ENCODE measurements at places on chromosomes 6 and 20.

GRCh38 chr20:29876911-29877285, 1380.6 kb upstream of the DEFB115 start:
- DNase-seq = no peak

DNA sequence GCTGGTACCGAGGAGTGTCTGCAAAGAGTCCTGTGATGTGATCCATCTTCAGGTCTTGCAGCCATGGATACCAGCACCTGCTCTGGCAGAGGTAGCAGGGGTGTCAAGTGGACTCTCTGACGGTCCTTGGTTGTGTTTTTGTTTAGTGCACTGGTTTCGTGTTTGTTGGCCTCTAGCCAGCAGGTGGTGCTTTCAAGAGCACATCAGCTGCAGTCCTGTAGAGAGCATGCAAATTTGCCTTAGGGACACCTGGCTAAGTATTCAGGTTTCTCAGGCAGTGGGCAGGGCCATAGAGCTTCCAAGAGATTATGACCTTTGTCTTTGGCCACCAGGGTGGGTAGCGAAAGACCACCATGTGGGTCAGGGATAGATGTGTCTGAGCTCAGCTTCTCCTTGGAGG, 14.5 kb upstream of the RGS17 start:
- DNase-seq = peak; percentile 90

DNA sequence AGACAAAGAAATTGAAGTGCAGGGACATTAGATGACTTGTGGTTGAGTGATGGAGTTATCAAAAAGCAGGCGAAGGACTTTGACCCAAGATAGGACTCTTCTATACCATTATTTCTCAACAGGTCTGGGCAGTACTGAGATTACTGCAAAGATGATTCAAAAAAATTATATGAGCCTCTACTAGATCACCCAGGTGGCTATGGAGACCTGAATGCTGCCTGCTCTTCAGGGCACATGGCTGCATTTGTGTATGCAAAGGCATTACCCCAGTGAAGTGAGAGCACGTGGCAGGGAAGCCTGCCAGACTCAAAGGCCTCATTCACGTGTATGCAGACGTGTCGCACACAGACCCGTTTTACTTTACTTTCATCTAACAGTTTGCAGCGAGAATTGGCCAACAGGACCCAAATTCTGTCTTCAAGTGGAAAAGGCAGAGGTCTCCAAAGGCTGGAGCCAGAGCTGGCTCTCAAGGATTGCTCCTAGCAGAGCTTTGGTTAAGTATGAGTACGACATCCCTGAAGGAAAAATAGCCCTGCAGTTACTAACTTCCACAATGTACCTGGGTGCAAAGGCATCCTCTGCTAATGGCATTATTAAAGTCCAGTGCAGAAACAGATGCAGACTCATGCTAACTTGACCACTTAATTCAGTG, 113.8 kb upstream of the ARMC2 start:
- no peak for DNase-seq

- DNase-seq = no peak
Observed at GRCh38 chr20:5171790-5172164, 45.0 kb downstream of the CDS2 start.

- no peak for DNase-seq
Observed at GRCh38 chr6:159758031-159759001, 3.5 kb upstream of the ACAT2 start.

- no peak for DNase-seq
Observed at GRCh38 chr6:43489277-43490072, 12.1 kb downstream of the TJAP1 start.

DNA sequence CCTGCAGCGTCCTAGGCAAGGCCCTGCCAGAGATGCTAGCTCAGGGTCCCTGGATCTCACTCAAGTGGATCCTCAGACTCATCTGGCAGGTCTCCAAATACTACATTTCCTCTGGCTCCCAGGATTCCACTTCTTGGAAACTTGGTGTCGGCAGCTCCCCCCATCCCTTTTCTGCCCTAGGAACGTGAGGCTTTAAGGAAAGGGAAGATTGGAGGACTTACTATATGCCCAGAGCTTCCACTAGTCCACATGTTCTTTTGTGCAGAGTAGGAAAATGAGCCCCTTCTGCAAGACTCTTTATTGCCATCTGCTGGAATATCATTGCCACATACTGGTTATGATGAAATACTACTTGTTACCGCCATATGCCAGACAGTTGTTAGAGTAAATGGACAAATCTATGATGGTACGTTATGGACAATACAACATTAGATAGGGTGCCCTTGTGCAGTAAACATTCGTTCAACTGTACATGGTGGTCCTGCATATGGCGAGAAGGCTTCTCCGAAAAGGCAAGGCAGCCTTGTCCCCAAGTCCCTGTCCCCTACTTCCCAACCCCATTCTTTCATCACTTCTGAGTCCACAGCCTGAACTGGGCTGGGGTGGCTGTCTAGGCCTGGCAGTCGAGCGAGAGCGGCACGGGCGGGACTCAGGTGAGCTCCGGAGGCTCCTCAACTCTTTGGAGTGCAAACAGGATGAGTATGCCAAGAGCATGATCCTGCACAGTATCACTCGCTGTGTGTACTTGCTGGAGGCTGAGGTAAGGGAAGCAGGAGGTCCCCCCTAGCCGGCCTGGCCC, 780 bp downstream of the ARMC12 start:
- peak; percentile 64 for DNase-seq

- DNase-seq = no peak
Observed at GRCh38 chr6:166970776-166971175, 14.4 kb upstream of the RNASET2 start.

DNA sequence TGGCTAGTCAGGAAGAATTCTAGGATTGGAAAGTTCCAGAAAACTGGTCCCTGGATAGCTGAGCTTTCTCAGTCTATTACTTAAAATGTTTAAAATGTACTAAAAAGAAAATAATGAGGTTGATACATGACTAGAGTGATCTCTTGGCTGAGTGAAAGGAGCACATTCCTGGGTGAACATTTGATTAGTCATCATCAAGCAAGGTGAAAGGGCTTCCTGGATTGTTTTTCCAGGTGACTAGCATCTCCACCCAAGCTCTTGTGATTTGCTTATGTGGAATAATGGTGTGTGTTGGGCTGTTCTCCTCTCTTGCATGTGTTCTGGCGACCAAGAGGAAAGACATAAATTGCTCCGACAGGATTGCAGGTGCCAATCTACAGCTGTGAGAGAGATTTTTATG, 42.9 kb downstream of the PKIB start:
- no peak for DNase-seq

GRCh38 chr20:47606983-47607613, 105.4 kb downstream of the NCOA3 start:
- no peak for DNase-seq

DNA sequence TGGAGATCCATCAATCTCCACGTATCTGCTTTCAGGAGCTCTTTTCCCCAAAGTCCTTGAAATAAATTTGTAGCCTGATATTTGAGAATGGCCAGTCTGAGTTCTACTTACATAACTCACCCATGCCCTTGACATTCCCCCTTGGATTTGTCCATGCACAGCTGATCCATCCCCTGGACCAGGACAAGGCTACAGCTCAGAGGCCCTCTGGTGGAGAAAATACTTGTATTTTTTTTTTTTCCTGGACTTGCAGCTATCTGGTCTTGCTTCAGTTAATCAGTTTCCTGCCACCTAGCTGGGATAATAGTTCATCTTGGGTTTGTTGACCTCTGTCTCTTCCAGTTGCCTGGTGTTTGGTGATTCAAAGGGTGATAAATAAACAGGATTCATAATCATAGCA, 467.6 kb downstream of the DHX35 start:
- DNase-seq = peak; percentile 21

GRCh38 chr20:19423900-19424620, 211.6 kb downstream of the SLC24A3 start:
- DNase-seq = no peak

DNA sequence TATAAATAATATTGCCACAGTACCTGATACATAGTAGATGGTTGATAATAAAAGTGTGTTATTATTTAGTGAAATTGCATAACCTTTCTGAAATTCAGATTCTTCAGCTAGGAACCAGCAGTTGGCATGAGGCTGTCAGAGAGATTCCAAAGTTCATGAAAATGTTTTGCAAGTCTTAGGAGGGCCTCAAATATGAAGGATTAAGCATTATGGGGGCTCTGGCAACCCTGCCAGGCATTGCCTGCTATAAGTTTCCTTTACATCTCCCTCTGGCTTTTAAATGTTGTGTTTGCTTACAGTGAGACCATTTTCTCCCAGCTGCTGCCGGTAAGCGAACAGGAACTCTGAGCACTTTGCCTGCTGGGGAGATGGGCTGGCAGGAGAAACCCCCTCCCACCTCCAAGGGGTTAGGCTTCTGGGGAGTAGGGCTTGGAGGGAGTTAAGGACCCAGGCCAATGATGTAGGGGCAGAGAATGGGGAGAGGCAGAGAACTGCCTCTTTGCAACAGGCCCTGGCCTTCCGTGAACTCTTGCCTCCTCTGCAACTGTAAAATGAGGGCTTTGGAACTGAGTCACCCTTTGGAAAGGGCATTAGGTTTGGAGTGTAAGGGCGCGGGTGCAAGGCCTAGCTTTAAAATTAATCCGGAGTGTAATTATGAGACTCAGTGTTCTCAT, 33.2 kb upstream of the KIF3B start:
- DNase-seq = no peak

DNA sequence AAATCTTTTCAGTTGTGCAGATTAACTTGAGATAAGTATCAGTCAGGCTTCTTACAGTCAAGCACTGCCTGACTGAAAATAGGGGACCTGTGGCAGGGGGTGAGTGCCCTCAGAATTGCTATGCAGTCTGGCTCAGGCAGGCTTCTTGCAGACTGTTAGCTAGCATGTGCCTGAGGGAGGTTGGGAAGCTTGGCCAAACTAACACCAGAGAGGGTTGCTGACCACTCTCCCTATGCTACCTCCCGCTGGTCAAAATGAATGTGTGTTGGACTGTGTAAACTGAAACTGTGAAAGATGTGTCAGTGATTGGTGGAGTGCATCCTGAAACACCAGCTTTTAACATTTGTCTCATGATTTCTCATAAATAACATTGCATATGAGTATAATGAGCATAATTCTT, 622.3 kb upstream of the IMPG1 start:
- no peak for DNase-seq

GRCh38 chr6:41643899-41644269, 5.6 kb downstream of the MDFI start:
- DNase-seq = no peak

- no peak for DNase-seq
Observed at GRCh38 chr6:134954272-134955000, 4.5 kb upstream of the ALDH8A1 start.

DNA sequence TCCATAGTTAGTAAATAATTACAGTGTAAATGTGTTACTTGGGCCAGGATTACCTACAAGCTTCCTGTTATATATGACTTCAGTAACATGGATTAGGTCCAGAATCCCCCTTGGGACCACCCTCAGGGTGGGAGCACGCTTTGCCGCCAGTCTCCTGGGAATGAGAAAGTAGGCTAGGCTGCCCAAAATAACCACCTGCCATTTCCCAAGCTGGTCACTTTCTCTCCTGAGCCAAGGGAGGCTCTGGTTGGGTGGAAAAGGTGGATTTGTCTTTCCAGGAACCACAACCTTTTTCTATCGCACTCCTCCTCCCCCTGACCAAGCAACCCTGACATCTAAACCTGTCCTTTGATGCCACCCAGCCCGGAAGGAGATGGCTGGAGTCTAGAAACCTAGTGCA, 9.6 kb upstream of the RIMS4 start:
- DNase-seq = no peak

GRCh38 chr6:40520678-40521077, 66.5 kb downstream of the LRFN2 start:
- peak; percentile 64 for DNase-seq

DNA sequence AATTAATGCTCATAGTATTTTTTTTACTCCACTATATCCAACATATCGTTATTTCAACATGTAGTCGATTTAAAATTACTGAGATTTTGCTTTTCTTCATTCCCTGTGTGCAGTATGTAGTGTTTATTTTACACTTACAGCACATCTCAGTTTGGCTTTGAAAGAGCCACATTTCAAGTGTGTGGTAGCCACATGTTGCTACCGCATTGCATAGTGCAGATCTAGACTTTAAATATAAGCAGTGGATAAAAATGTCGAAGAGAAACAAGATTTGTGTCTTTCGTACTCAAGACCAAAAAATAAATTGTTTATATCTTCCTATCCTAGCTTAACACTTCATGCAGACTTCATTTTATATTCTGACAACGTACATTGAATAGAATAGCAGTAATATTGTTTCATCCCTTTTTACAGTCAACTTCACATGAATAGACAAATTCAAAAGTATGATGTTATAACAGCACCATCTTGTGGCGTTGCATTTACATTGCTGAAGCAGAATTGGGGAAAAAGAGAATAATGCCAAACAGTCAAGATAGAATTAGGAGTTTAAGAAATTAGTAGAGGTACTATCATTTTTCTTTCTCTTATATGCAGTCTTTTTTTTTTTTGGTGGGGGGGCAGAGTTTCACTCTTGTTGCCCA, 29.9 kb downstream of the FBXO5 start:
- DNase-seq = peak; percentile 21

GRCh38 chr20:20095114-20095872, 43.0 kb downstream of the CFAP61 start:
- no peak for DNase-seq

DNA sequence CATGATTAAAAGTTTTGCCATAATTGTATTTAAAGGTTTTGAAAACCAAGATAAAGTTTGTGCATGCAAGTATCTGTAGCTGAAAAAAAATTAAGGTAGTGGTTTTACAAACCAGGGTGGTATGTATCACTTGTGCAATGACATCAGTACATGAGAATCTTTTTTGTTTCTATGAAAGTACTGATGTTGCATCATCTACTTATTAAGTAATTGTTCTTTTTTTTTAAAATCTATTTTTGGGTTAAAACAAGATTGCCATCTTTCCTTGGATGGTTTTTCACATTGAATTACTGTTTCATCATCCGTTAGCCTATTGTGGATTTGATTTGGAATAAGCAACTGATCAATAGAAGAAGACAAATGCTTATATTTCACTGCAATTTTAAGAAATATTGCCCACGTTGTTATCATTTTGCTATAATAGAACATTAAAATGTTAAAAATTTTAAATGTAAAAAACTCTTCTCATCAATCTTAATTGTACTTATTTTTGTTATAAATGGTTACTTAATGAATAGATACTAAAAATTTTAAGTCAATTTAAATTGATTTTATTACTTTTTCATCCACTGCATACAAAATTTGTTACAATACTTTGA, 39.8 kb upstream of the TAGAP start:
- DNase-seq = no peak

DNA sequence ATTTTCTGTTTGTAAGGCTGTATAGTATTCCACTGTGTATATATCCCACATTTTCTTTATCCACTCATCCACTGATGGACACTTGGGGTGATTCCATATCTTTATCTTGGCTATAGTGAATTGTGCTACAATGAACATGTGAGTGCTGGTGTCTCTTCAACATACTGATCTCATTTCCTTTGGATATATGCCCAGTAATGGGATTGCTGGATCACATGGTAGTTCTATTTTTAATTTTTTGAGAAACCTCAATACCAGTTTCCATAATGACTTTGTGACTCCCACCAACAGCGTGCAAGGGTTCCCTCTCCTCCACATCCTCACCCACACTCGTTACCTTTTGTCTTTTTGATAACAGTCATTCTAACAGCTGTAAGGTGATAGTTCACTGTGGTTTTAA, 166.0 kb downstream of the ARHGAP18 start:
- no peak for DNase-seq

- no peak for DNase-seq
Observed at GRCh38 chr6:21947731-21948386, 349.0 kb downstream of the PRL start.

Data from NCI-H1092 treated with DMSO at 0.1 percent for 48 hours (cell line).